Activated B cell treated with CpG ODN at 0.5 μM for 24 hours (primary cell): ENCODE measurements at places on chromosomes 5 and 9. TPM values are rescaled to one million over a fixed set of nuclear protein-coding genes. Genes with fewer than 3 reads are reported as not detected.

- no peaks in the 10 kb centered on the region for H3K27me3 ChIP-seq
- peak overlapping the region; percentile 2 for H3K4me3 ChIP-seq
- H3K4me1 ChIP-seq: peaks cover 44% of the 10 kb centered on the region
- peaks cover 26% of the 10 kb centered on the region for H3K36me3 ChIP-seq
- no peak for DNase-seq
Observed at GRCh38 chr5:64773533-64773932, 4.8 kb downstream of the CWC27 start.

DNA sequence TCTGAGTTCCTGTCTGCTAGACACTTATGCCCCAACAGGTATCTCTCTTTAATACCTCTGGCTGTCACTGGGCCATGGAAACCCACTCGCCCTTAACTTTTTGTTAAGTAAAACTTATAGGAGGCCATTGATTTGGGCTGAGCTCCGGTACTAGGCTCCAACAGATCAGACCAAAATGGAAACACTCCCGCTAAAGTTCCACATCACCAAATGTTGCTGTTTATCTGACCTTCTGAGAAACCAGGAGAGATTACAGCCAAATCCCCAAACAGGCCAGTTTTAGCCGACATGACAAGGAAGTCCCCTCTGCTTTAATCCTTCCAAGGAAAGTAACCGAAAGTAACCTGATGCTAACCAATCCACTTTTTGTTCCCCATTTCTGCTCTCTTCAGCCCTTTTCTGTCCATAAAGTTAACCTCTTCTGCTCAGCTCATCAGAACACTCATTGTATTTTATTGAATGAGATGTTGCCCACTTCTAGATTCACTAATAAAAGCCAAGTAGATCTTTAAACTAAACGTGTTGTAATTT is 115.2 kb upstream of the LHFPL2 start:
- no peaks in the 10 kb centered on the region for H3K27me3 ChIP-seq
- H3K4me1 ChIP-seq: peaks cover 56% of the 10 kb centered on the region
- H3K4me3 ChIP-seq: no peak overlapping the region
- peaks cover 2% of the 10 kb centered on the region for H3K36me3 ChIP-seq

DNA sequence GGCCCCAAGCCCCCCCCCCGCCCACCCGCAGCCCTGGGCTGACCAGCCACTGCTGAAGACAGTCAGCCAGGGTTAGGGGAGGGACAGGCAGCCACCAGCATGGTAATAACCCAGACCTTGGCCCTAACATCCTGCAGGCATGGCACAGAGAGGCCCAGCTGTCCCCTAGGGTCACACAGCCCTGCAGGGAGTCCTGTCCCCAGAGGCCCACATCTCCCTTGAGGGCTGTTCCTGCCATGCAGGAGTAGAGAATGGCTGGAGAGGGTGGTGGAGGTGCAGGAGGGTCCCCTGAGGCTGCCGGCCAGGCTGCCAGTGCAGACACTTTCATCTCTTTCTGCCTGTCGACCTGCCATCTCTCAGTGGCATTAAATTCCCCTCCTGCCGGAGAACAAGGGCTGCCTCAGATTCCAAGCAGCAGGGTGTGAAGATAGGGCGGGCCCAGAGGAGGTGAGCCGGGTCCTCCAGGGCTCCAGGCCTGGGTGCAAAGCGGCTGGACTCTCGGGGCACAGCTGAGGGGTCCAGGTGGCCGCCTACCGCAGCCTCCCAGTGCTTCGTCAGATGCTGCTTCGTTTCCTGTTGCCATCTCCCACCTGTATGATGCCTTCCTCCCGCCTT is 40.0 kb downstream of the CXXC5 start:
- no peaks in the 10 kb centered on the region for H3K27me3 ChIP-seq
- no peak for DNase-seq
- peak overlapping the region; percentile 68 for H3K27ac ChIP-seq
- peaks cover 22% of the 10 kb centered on the region for H3K36me3 ChIP-seq
- H3K4me1 ChIP-seq: peaks cover 68% of the 10 kb centered on the region

GRCh38 chr9:89218040-89218928 is 39.7 kb upstream of the SHC3 start:
- no peaks in the 10 kb centered on the region for H3K4me1 ChIP-seq
- no peak for DNase-seq
- no peak overlapping the region for H3K4me3 ChIP-seq
- no peaks in the 10 kb centered on the region for H3K36me3 ChIP-seq

- no peaks in the 10 kb centered on the region for H3K36me3 ChIP-seq
- H3K27me3 ChIP-seq: peaks cover 11% of the 10 kb centered on the region
- H3K27ac ChIP-seq: no peak overlapping the region
- no peak overlapping the region for H3K4me3 ChIP-seq
- no peaks in the 10 kb centered on the region for H3K4me1 ChIP-seq
Observed at GRCh38 chr9:76302947-76303550, 91.2 kb downstream of the RFK start.

- peaks cover 86% of the 10 kb centered on the region for H3K4me1 ChIP-seq
- H3K36me3 ChIP-seq: peaks cover 83% of the 10 kb centered on the region
Observed at GRCh38 chr9:129894120-129894823, 59.0 kb downstream of the USP20 start.

DNA sequence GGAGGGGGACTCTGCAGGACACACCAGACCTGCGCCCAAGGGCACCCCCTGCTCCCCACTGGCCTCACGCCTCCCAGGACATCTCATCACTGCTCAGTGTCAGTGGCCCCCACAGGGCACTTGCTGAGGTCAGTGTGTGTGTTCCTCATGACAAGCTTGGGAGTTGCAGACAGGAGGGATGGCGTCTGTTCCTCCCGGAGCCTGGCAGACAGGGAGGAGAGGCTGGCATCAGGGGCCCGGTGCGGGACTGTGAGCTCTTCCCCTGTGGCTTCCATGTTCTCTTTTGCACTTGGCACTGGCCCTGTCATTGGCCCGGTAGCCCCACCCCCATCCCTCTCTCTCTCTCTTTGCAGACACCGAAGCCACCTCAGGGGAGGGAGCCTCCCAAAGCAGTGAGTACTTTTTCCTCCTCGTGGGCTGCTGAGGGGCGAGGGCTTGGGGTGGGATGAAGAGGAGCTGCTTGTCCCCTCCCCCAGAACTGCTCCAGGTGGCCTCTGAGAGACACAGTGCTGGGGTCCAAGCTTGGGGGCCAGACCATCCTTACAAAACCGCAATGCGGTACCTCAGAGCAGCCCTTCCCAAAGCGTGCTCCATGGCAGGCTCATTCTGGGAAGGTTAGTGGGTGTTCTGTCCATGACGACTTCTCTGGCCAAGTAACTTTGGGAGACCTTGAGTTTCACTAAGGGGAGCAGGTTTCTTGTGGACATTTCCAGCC is 75.7 kb downstream of the AMBP start:
- H3K27me3 ChIP-seq: peaks cover 2% of the 10 kb centered on the region
- no peaks in the 10 kb centered on the region for H3K36me3 ChIP-seq
- no peak overlapping the region for H3K27ac ChIP-seq
- no peak overlapping the region for H3K4me3 ChIP-seq
- no peaks in the 10 kb centered on the region for H3K4me1 ChIP-seq

- H3K36me3 ChIP-seq: no peaks in the 10 kb centered on the region
- no peak for DNase-seq
- no peak overlapping the region for H3K27ac ChIP-seq
- H3K4me3 ChIP-seq: no peak overlapping the region
Observed at GRCh38 chr5:139914218-139914807, 118.7 kb downstream of the PSD2 start.

DNA sequence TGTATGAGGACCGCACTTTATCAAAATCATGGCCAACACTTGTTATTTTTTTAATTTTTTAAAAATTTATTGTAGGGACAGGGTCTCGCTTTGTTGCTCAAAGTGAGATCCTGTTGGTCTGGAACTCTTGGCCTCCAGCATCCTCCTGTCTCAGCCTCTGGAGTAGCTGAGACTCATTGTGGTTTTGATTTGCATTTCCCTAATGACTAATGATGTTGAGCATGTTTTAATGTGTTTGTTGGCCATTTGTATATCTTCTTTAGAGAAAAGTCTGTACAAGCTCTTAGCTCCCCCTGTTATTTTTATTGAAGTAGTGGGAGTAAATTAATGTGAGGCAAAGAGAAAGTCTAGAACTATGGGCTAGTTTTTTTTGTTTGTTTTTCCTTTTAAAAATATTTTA is 1.6 kb upstream of the RPS6 start:
- H3K36me3 ChIP-seq: peaks cover 38% of the 10 kb centered on the region
- H3K27me3 ChIP-seq: no peaks in the 10 kb centered on the region
- no peak for DNase-seq
- H3K4me1 ChIP-seq: peaks cover 42% of the 10 kb centered on the region
- H3K27ac ChIP-seq: no peak overlapping the region
- H3K4me3 ChIP-seq: no peak overlapping the region

DNA sequence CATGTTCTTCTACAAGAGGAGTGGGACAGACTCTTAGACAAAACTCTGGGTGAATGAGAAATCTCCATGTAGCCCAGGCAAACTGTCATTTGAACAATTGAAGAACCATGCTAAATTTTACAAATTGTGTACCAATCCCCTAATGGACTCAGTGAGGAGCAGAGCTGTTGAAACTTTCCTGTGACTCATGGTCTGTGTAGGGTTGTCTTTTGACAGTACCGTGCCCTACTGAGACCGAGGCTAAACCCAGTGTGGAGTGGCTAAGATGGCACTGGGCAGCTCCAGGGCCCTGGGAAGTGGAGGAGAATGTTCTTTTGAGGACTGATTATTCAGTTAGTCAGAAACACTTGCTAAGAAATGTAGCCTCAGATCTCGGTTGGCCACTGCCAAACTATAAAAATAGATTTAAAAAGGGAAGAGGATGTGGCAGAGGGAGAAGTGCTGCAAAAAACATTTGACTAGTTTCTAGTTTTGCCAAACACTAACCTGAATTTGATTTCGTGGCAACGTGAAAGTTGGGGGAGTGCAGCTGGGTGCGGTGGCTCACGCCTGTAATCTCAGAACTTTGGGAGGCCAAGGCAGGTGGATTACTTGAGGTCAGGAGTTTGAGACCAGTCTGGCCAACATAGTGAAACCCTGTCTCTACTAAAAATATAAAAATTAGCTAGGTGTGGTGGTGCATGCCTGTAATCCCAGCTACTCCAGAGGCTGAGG is 24.7 kb downstream of the POU4F3 start:
- no peaks in the 10 kb centered on the region for H3K36me3 ChIP-seq
- H3K27ac ChIP-seq: no peak overlapping the region
- H3K4me3 ChIP-seq: no peak overlapping the region

GRCh38 chr5:107676702-107677101 is 6.0 kb upstream of the EFNA5 start:
- H3K27me3 ChIP-seq: peaks cover 40% of the 10 kb centered on the region
- no peaks in the 10 kb centered on the region for H3K36me3 ChIP-seq
- H3K27ac ChIP-seq: no peak overlapping the region
- peaks cover 19% of the 10 kb centered on the region for H3K4me1 ChIP-seq

GRCh38 chr5:173408946-173409345 is 80.7 kb upstream of the STC2 start:
- H3K36me3 ChIP-seq: no peaks in the 10 kb centered on the region
- peaks cover 6% of the 10 kb centered on the region for H3K27me3 ChIP-seq
- no peak overlapping the region for H3K4me3 ChIP-seq
- no peak for DNase-seq

- no peaks in the 10 kb centered on the region for H3K36me3 ChIP-seq
- H3K4me1 ChIP-seq: no peaks in the 10 kb centered on the region
- no peak for DNase-seq
- H3K27ac ChIP-seq: no peak overlapping the region
- H3K4me3 ChIP-seq: no peak overlapping the region
- H3K27me3 ChIP-seq: no peaks in the 10 kb centered on the region
Observed at GRCh38 chr5:165325221-165325620, 1819.8 kb downstream of the MAT2B start.

- no peaks in the 10 kb centered on the region for H3K27me3 ChIP-seq
- peak overlapping the region; percentile 98 for H3K27ac ChIP-seq
- no peak for DNase-seq
- peaks cover 49% of the 10 kb centered on the region for H3K36me3 ChIP-seq
- peaks cover 46% of the 10 kb centered on the region for H3K4me1 ChIP-seq
Observed at GRCh38 chr5:88882276-88883038, 527 bp downstream of the MEF2C start.

- H3K4me1 ChIP-seq: no peaks in the 10 kb centered on the region
- DNase-seq: no peak
- no peaks in the 10 kb centered on the region for H3K27me3 ChIP-seq
- no peaks in the 10 kb centered on the region for H3K36me3 ChIP-seq
- H3K27ac ChIP-seq: no peak overlapping the region
Observed at GRCh38 chr5:133247881-133248624, 196.2 kb downstream of the HSPA4 start.

- no peak for DNase-seq
- H3K36me3 ChIP-seq: no peaks in the 10 kb centered on the region
- peaks cover 42% of the 10 kb centered on the region for H3K4me1 ChIP-seq
Observed at GRCh38 chr5:134462047-134462575, 50.4 kb upstream of the CDKN2AIPNL start.

- H3K27ac ChIP-seq: no peak overlapping the region
- DNase-seq: no peak
- no peaks in the 10 kb centered on the region for H3K36me3 ChIP-seq
- no peak overlapping the region for H3K4me3 ChIP-seq
Observed at GRCh38 chr9:136012651-136013050, 51.5 kb upstream of the UBAC1 start.

- H3K36me3 ChIP-seq: no peaks in the 10 kb centered on the region
- no peaks in the 10 kb centered on the region for H3K4me1 ChIP-seq
- DNase-seq: no peak
- H3K27me3 ChIP-seq: peaks cover 11% of the 10 kb centered on the region
Observed at GRCh38 chr9:121453232-121453892, 46.3 kb downstream of the GGTA1 start.

- H3K27ac ChIP-seq: no peak overlapping the region
- no peaks in the 10 kb centered on the region for H3K36me3 ChIP-seq
- no peaks in the 10 kb centered on the region for H3K27me3 ChIP-seq
- no peak for DNase-seq
- H3K4me3 ChIP-seq: no peak overlapping the region
Observed at GRCh38 chr5:156096259-156096658, 230.7 kb upstream of the SGCD start.

GRCh38 chr9:97632985-97633858 is at the start of the genes NCBP1 and TSTD2:
TSS of gene NCBP1 (plus strand) at chr9:97633821. CDS start at chr9:97633882, 61 bp downstream.
TSS of gene TSTD2 (minus strand) at chr9:97633368. CDS start at chr9:97627562, 5,806 bp downstream.
- H3K4me1 ChIP-seq: peaks cover 47% of the 10 kb centered on the region
- no peaks in the 10 kb centered on the region for H3K27me3 ChIP-seq
- H3K27ac ChIP-seq: peak within 1 kb of the TSS; percentile 99
- peaks cover 19% of the 10 kb centered on the region for H3K36me3 ChIP-seq
- peak within 1 kb of the TSS; percentile 100 for H3K4me3 ChIP-seq

DNA sequence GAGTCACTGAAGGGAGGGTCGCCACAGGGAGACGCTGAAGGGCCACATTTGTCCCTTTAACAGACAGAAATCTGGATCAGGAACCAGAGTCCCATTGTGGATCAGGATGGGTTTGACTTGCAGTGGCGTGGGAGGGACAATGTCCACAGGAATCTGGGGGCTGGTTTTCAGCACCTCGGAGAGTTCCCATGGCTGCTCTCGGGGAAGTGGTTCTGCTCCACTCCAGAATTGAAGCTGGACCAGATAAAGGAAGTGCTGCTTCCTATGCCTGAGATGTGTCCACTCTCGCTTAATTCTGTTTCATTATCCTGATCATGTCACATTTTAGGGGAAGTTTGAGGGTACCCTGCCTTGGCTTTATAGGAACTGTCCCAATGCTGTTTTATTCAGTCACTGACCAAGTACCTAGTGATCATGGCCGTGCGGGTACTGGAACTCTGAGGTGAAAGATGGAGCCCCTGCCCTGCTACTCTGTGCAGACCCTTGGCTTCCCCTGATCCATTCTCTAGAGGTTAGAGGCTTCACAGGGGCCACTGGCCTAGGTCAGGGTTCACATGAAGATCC is 28.7 kb downstream of the ENHO start:
- peaks cover 22% of the 10 kb centered on the region for H3K27me3 ChIP-seq
- H3K36me3 ChIP-seq: no peaks in the 10 kb centered on the region
- H3K4me1 ChIP-seq: no peaks in the 10 kb centered on the region

GRCh38 chr9:115042781-115043509 is 75.0 kb downstream of the TNC start:
- H3K4me3 ChIP-seq: no peak overlapping the region
- DNase-seq: no peak
- H3K27ac ChIP-seq: no peak overlapping the region
- H3K4me1 ChIP-seq: peaks cover 3% of the 10 kb centered on the region
- peaks cover 19% of the 10 kb centered on the region for H3K27me3 ChIP-seq
- no peaks in the 10 kb centered on the region for H3K36me3 ChIP-seq

PRRX2 gene
- total RNA-seq: not detected in 2 replicates

PRLR gene
- 2.3 and 3.7 TPM in 2 replicates for total RNA-seq

MAMDC2 gene
- not detected in 2 replicates for total RNA-seq

CDH18 gene
- total RNA-seq: not detected in 2 replicates

CRB2 gene
- total RNA-seq: 1.0 and 1.2 TPM in 2 replicates
